ENCODE measurements at places on chromosomes 2 and 18.

DNA sequence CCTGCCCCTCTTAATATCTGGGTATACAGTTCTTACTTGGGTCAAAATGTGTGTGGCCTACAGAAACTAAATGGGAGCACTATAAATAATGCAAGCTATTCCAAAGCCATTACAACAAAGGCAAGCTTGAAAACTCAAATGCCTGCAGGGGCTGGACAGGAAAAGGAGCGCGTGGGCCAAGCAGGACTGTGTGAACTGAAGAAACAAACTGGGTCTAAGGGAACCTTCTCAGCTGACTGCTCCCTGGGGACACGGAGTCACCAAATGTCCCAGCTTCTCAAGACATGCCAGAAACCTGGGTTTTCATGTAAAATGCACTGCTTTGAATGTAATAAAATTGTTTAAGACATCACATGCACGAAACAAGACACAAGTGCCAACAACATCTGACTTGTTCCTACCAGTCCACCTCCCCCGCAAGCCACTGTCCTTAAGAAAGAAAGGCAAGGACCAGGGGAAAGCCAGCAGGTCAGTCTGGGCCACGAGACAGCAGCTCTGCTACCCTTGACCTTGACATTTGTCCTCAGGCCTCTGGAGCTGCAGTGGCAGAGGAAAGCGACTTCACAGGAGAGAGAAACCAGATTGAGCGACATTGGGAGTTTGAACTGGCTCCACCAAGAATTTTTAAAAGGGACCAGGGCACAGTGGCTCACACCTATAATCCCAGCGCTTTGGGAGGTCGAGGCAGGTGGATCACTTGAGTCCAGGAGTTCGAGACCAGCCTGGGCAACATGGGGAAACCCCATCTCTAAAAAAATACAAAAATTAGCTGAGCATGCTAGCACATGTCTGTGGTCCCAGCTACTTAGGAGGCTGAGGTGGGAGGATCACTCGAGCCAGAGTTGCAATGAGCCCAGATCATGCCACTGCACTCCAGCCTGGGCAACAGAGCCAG is 89.7 kb upstream of the SH3BP4 start:
- DNase-seq: no peak

DNA sequence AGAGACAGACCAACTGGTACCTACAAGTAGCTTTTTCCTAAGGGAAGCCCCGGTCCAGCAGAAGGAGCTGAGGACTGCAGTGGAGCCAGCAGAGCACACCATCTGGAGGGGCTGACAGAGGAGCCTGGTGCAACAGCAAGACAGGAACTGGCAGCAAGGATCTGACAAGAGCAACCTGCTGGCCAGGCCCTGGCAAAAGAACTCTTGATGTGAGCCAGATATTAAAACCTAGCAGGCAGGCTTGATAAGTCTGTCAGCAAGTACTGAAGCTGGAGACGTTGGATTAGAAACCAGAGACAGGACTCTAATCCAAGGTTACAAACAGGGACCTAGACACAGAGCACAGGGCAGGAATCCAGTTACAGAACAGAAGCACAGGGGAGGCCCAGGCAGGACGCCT is 260.7 kb upstream of the MGAT5 start:
- DNase-seq: no peak

DNA sequence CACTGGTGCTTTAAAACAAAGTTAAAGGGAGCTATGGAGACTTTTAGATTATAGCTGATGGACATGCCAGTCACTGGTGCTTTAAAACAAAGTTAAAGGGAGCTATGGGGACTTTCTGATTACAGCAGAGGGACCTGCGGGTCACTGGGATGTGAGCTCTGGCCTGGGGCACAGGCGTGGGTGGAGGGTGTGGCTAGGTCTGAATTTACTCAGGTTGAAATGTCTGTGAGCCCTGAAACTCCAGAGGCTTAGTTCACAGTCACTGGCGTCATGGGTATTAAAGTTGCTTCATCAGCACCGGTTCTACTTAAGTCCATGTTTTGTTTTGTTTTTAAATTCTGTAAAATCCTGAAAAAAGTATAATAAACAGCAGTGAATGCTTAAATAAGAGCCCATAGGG is 49.0 kb upstream of the TMEM18 start:
- no peak for DNase-seq

DNA sequence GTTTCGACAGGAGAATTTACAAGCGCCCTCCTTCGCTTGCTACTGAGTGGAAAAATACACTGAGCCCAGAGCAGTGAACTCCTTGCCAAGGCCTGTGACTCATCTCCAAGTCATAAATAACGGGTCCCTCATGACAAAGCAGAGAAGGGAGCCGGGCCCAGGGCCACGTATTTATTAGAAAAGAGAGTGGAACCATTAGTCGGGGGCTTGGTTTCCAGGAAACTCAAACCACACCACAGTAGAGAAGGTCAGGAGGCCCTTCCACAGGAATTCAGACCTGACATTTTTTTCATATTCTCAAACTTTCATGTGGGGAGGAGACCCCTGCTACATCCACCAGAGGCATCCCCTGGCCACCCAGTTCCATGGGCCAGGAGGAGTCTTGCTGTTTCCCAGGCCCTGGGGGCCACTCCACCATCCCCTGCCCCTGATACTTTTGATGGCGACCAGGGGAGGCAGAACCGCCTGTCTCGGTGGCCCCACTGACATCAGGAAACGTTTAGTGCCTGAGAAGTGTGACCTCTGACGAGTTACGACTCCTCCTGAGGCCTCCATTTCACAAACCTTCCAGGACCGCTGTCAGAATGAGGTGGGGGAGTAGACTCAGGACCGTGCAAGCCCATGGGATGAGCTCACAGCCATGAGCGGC is 289.7 kb downstream of the DYSF start:
- DNase-seq: peak; percentile 61

GRCh38 chr18:13605477-13605876 is 120.9 kb downstream of the FAM210A start:
- no peak for DNase-seq

DNA sequence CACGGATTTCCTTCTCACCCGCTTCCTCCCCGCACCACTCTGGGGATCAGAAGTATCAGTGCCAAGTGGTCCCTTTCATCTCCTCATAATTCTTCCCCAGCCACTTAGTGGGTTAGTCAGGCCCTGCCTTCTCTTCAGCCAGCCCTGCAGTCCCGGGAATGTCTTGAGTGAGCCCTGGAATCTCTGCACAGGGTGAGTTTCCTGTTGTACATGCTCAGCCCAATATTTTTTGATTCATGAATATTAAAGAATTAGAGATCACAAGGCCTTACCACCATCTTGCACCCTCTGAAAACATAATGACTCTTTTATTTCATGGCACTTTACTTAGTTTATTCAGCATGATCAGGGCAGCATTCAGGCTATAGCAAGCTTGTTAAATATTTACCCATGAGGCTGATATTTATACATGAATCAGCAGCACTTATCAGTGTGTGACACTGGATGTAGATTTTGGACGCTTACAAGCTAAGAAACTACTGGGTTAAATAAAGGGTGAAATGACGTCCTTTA is 159.4 kb upstream of the FOSL2 start:
- no peak for DNase-seq

GRCh38 chr2:131493199-131493968 is 1.2 kb upstream of the MZT2A start:
- DNase-seq: peak; percentile 41

DNA sequence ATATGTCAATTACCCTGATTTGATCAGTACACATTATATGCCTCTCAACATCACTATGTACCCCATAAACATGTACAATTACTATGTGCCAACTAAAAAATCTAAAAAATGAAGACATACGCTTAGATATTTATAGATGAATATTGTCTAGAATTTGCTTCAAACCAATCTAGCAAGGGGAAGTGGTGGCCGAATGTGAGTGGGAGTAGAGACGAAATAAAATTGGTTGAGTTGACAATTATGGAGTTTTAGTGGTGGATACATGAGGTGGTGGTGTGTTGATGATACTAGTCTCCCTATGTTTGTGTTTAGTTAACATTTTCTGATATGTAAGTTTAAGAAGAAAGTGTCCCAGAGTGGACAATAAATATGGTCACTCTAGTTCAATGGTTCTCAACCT is 49.0 kb downstream of the SDC1 start:
- no peak for DNase-seq

DNA sequence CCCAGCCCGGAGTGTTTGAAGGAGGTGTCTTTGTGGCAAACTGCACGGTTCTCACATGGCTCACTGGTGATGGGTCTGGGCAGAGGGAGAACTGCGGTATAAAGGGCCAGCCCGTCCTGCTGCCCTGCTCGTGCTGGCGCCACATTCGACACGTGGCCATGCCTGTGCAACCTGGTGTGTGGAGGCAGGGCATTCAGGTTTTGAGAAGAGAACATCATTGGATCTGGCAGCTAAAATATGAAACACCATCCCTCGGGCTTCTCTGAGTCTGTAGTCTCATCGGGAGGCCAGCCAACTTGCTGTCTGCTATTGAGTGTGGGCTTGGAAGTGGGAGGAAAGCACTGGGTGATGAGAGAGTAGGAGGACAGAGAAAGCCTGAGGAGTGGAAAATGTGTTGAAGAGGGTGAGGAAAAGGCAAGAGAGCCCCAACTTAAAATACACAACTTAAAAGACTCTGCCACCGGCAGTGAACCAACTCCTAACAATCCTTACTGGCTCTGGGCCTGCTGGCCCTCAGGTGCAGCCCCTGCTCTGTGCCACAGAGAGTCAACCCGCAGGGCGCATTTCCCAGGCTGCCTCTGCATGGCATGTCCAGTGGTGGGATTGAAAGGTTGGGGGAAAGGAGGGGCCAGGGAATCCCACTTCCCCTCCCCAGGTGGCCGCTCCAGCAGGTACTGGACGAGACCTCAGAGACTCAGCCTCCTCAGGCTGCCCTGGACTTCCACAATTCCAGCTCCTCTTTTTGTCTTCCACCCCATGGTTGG is 112.7 kb upstream of the DLX2 start:
- no peak for DNase-seq

GRCh38 chr2:112175958-112176573 is 37.9 kb downstream of the FBLN7 start:
- no peak for DNase-seq

- DNase-seq: no peak
Measured at GRCh38 chr2:206764673-206765241, 371 bp downstream of the MDH1B start.

DNA sequence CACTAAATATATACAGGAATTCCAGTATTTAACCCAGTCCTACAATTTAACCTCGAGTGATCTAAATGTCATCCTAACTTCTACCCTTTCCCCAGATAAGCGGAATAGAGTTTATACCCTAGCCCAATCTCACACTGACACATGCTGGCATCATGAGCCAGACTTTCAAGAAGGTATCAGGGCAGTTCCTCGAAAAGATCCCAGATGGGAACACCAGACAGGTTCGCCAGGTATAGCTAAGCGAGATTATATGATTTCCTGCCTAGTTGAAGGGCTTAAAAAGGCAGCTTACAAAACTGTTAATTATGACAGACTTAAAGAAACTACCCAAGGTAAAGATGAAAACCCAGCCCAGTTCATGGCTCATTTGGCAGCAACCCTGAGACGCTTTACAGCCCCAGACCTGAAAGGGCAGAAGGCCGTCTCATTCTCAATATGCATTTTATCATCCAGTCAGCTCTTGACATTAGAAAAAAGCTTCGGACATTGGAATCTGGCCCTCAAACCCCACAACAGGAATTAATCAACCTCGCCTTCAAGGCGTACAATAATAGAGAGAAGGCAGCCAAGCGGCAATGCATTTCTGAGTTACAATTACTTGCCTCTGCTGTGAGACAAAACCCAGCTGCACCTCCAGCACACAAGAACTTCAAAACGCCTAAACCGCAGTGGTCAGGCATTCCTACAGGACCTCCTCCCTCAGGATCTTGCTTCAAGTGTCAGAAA is 668.2 kb upstream of the PKDCC start:
- peak; percentile 93 for DNase-seq

- DNase-seq: no peak
Measured at GRCh38 chr2:219250049-219250781, 2.8 kb upstream of the TUBA4B start.

- no peak for DNase-seq
Measured at GRCh38 chr2:162475661-162476060, 131.7 kb downstream of the GCA start.

GRCh38 chr2:79129260-79129659 is 9.0 kb downstream of the REG1A start:
- DNase-seq: no peak

- DNase-seq: no peak
Measured at GRCh38 chr18:42268798-42269197, 313.8 kb downstream of the PIK3C3 start.

DNA sequence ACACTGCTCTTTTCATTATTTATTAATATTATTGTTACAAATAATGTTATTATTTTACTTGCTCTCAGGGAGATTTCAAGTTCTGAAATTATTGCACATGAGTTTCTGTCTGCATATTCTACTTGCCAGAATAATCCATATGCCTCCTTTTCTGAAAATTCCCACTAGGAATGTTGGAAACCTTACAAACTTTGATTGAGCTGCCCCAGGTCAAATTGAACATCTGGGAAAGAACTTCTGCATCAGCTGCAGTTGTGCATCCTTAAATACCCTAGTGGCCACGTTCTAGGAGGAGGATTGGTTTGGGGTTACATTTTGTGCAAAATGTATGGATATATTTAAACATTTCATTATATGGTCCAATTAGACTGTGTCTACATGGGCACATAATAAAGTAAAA is 1302.7 kb upstream of the PIK3C3 start:
- DNase-seq: no peak

- DNase-seq: no peak
Measured at GRCh38 chr2:105796131-105796638, 51.5 kb downstream of the NCK2 start.

DNA sequence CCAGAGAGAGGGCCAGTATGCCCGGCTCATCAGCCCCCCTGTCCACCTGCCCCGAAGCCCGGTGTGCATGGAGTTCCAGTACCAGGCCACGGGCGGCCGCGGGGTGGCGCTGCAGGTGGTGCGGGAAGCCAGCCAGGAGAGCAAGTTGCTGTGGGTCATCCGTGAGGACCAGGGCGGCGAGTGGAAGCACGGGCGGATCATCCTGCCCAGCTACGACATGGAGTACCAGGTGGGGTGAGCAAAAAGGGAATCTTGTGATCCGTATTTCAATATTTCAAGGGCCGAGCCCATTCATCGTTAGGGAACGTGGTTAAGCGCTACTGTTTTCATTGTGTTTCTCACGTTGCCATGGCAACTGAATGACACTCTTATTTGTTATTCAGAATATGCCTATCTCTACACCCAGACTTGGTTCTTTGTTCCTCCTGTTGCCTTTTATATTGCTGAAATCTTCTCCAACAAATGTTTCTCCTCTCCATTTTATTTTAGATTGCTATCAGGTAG is 81.5 kb downstream of the NRP2 start:
- DNase-seq: peak; percentile 81

DNA sequence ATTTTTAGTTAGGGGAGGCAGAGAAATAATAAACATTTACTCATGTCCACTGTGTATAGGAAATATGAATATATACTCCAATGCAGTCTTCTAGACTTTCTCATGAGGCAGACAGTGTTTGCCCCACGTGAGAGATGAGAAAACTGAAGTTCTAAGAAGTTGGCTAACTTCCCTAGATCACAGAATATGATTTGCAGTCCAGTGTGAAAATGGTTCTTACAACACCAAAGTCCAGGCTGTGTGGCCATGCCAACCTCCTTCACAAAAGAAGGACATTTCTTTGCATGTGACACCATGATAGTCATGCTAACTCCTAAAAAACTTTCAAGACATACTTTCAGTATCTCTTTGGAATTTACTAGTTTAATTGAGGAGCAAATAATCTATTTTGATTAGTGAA is 143.7 kb downstream of the IRS1 start:
- DNase-seq: no peak

- no peak for DNase-seq
Measured at GRCh38 chr2:240258685-240259084, 118.2 kb upstream of the OTOS start.
